Thymus (tissue), 14 donors: ENCODE measurements at places on chromosomes 1 and 21. TPM values are rescaled to one million over a fixed set of nuclear protein-coding genes. Genes with fewer than 3 reads are reported as not detected.

The KRTAP21-2 gene
- not detected for total RNA-seq

The OR6K3 gene
- not detected for total RNA-seq

The LCE1D gene
- not detected for total RNA-seq

The NOS1AP gene
- 0.05 TPM for total RNA-seq

The PYHIN1 gene
- total RNA-seq, result 8.6 TPM

The TEKT2 gene
- total RNA-seq, result 1.8 TPM

The C4BPA gene
- total RNA-seq, result 0.09 TPM

The PDE9A gene
- 8.2 TPM for total RNA-seq

The ZBTB8B gene
- 0.05 TPM for total RNA-seq

The IGFN1 gene
- 0.80 TPM for total RNA-seq

The BATF3 gene
- total RNA-seq, result 21.6 TPM

The COL16A1 gene
- 32.9 TPM for total RNA-seq

The TBX19 gene
- total RNA-seq, result 0.76 TPM
